ENCODE measurements at places on chromosomes 2 and 18. TPM values are rescaled to one million over a fixed set of nuclear protein-coding genes. Genes with fewer than 3 reads are reported as not detected.

The ACOXL gene
- 6.0 TPM for total RNA-seq

The SEPTIN10 gene
- total RNA-seq: 121 TPM

The KIF5C gene
- total RNA-seq: 4.3 TPM

The GLI2 gene
- total RNA-seq: 2.2 TPM

The ASB1 gene
- total RNA-seq: 20.7 TPM

The VAMP8 gene
- 25.5 TPM for total RNA-seq

The SPIRE1 gene
- 22.1 TPM for total RNA-seq
